ENCODE measurements at places on chromosomes 4 and X.

DNA sequence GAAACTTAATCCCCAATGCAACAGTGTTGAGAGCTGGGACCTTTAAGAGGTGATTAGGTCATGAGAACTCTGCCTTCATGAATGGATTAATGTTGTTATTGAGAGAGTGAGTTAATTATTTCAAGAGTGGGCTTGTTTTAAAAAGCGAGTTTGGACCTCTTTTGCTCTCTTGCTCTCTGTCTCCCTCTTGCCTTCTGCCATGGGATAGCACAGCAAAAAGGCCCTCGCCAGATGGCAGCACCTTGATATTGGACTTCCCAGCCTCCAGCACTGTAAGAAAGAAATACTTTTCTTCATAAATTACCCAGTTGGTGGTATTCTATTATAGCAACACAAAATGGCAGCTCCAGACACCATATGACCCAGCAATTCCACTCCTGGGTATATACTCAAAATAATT, 7.0 kb upstream of the ATP6AP2 start:
- no peak for DNase-seq

DNA sequence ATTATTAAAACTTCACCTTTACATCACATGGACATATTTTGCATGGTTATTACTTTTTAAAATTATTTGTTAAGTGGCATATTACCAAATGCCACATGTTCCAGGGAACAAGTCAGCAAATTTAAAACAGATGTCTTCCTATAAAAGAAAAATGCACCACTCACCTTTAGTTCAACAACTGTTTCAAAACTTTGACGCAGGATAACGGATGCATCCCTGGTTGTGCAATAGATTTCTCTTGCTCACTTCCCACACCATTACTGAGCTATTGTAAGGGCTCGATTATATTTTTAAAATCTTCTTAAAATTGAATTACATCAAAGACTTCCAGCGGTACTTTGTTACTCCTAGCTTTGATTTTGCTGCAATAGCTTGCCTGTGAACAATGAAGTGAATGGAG, 93.0 kb upstream of the ARHGAP24 start:
- no peak for DNase-seq

GRCh38 chr4:147340111-147340510, 140.8 kb upstream of the EDNRA start:
- no peak for DNase-seq

DNA sequence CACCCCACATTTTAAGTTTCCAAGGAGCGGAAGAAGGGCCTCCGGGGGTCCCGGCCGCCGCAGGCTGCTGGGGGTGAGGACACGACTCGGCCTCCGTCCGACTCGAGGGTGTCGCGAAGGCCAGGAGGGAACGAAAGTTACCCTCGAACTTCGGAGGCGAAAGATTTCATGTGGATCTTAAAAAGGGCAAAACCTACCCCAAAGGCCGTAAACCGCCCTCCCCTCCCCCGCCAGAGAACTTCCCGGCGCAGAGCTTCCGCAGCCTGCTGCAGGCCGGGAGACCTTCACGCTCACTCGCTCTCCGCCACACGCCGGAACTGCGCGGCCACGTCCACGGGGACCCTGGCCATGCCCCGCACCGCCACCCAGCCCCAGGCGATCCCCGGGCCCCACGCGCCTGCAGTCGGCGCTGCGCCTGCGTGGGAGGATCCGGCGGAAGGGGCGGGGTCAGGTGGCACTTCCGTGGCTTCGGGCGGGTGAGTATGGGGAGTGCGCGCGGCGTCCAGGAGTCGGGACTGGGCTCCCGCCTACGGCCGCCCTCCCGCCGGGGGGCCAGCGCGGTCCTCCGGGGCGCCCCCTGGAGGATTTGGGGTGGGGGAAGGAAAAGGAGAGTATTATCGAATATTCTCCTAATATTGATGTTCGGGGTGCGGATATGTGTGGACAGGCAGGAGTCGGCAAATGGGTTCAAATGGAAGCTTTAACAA, at the start of gene MMAA:
Gene MMAA (plus strand): TSS at position 454 of the 707 bp plus-strand sequence. CDS start 19,755 bp downstream, outside the sequence.
- peak; percentile 83 for DNase-seq

DNA sequence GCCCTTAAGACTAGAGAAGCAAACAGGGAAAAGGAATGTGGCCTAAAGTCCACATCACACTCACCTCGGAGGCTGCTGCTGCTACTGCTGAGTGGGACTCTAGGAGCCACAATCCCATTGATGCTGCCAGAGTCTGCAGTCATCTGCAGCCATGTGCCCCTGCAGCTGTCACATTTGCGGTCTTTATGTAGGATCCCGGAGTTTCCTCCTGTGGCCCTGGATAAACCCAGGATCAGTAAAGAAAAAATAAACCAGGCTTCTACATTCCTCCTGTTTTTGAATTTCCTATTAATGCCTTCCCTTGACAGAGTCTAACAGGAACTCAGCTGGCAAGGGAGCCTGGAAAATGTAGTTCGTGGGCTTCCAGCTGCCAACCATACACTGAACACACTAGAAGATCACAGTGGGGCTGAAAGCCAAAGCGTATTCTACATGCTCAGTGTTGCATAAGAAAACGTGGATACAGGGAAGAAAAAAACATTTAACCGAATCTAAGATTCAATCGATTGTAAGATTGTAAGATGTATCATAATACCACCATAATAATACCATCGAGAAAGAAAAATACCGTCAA, 10.3 kb upstream of the PHEX start:
- no peak for DNase-seq

DNA sequence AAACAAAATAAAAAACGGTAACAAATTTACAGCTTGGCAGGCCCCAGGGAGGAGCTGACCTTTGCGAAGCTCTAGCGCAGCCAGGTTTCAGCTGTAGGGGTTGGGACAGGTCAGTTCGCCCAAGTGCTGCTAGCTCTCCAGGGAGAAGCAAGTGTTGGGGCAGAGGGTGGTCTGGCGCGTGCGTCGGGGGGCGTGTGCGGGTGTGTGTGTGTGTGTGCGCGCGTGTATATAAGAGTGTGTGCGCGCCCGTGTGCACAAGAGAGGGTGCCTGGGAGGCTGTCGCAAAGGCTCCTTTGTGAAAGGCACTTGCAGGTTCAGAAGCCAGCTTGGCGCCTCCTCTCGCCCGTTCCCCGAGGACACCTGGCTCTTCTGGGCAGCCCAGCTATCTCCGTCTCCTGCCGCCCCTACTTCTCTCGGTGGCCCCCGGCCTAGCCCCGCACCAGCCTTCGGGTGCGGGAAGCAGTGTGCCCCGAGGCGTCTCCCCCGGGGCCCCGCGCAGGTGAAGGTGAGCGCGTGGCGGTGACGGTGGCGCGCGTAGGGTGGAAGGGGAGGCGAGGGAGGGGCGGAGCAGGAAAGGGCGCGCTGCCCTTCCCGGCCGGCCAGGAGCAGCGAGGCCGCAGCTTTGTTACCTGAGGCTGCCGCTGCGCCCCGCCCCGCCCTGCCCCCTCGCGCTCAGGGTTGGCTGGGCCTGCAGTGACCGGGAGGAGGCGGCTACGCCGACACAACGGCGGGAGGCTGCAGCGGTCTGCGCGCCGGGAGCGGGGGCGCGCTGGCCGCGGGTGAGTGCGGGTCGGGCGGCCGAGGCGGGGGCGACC, at the start of gene FHDC1:
Gene FHDC1 (plus strand): TSS at position 693 of the 815 bp plus-strand sequence. CDS start 6,735 bp downstream, outside the sequence.
- no peak for DNase-seq

DNA sequence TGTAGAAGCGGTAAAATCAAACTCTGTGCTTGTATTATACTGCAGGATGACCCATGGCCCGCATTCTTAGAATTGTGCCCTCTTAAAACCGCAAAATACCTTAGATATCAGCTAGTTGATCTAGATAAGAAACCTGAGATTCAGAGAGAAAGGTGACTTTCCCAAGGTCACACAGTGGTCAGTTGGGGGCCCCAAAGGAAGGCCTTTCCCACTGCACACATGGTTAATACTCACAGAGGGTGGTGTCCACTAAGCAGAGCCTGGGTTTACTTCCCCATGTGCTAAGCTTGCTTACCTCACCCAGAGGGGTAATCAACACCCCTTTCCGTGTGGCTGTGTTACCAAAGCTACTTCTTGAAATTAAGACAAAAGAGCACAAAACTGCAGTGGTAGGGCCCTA, 66.3 kb downstream of the RBM47 start:
- no peak for DNase-seq

- DNase-seq: no peak
Measured at GRCh38 chrX:69991685-69992084, 58.1 kb downstream of the AWAT2 start.

DNA sequence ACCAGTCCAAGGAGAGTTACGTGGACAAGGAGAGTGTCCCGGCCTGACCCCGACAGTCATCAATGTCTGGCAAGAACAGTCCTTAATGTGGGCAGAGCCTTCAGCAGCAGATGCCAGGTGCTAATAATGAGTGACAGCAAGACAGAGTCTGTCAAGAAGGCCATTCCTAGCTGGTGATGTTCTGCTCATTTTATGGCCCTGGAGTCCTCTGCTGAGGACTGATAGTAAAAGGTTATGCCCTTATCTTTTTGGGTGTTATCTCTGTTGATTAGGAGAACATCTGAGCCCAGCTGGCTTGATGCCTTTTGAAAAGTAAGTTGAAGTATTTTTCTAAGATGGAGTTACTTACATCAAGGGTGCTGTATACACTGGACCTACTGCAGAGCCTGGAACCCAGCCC, 67.3 kb downstream of the SLC34A2 start:
- no peak for DNase-seq

DNA sequence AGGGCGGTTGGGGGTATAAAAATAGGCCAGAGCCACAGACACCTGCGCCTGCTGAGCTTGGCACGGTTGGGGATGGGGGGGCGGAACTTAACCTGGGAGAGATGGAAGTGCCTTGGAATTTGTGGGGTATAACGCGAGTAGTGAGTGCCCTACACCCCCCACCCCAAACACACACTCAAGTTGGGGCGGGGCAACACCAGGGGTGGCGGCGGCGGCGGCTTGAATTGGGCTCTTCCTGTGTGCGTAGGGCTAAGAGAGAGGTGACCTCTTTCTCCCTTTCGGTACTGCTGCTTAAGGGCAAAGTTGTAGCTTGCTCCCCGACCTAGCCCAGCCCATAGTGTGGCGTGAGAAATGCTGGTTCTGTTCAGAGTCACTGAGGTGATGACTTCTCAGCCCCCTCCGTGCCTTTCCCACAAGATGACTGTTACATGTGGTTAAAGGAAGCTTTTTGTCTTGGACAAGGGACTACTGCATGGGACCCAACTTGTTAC, 839 bp downstream of the STK26 start:
- DNase-seq: no peak

DNA sequence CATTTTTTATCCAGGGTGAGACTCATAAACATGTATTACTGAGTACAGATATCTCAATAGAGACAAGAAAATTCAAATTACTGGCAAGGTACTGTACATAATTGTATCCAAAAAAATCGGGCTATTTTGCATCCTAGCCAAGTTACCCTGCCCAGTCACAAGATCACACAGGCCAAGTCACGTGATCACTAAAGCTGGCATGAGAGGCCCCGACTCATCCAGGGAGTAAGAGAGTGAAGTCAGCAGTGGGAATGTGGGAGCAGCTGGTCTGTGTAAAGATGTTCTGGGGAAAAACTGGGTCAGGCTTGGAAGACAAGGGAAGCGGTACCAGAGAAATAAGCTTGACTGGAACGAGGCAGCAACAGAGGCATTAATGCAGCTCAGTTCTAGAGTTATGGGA, 119.3 kb upstream of the STS start:
- DNase-seq: no peak

GRCh38 chr4:109989044-109989443, 76.4 kb downstream of the EGF start:
- no peak for DNase-seq

DNA sequence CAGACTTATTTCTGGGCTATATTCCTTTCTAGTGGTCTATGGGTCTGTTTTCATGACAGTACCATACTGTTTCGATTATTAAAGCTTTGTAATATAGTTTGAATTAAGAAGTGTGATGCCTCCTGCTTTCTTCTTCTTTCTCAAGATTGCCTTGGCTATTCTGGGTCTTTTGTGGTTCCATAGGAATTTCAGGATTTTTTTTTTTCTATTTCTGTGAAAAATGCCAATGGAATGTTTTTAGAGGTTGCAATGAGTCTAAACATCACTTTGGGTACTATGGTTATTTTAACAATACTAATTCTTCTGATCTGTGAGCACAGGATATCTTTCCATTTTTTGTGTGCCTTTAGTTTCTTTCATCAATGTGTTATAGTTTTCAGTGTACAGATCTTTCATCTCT, 204.3 kb upstream of the HCCS start:
- no peak for DNase-seq

GRCh38 chrX:37781081-37781480, 1.2 kb downstream of the CYBB start:
- no peak for DNase-seq

DNA sequence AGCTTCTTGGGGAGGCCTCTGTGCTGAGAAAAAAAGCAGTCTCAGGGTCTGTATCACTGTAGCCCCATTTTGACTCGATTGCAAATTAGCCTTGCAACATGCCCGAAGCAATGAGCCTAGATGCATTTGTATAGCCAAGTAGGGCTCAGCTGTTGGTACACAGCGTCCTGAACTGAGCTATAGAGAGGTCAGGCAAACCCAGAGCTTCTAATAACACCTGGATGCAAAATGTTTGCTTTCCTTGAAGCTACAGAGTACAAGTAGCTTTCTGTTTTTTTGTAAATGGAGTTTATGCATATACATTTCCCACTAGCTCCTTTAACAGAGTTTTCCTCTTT, 87.8 kb downstream of the PLAC1 start:
- no peak for DNase-seq

GRCh38 chrX:78066110-78066509, 37.9 kb upstream of the PGK1 start:
- no peak for DNase-seq

GRCh38 chrX:4708970-4709760, 995.7 kb upstream of the PRKX start:
- no peak for DNase-seq

DNA sequence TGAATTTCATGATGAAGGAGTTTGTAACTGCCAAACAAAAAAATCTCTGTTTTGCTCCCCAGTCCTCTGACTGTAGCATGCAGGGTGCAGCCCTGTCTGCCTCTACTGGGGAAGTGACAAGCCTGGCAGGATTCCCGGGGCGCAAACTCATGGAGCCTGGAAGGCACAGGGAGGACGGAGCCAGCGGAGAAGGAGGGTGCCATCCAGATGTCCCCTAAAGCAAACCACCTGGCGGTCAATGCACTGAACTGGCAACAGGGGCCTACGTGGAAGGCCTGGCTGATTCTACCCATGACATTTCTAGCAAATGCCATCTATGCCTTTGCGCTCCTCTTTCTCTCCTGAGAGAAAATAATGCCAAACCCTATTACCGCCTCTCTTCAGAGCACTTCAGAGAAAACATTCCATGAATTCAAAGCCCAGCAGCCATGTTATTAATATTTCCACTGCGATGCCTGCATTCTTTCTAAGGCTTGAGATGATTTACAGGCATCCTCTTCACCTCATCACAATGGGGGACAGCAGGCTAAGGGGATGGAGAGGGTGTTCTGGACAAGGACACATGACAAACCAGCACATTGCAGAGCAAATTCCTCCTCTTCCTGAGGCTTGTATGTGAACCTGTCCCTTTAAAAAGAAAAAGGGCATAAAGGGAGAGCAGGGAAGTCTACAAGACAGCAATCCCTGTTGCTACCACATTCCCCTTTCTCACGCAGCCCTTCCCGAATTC, 329.3 kb upstream of the NOCT start:
- DNase-seq: no peak

- DNase-seq: no peak
Measured at GRCh38 chr4:24693636-24694035, 101.7 kb upstream of the SOD3 start.

GRCh38 chr4:83320548-83320947, 14.1 kb downstream of the HPSE start:
- DNase-seq: no peak

- DNase-seq: no peak
Measured at GRCh38 chr4:2331043-2331420, 69.1 kb upstream of the MXD4 start.
